Neural crest cell (in vitro differentiated cells): ENCODE measurements at places on chromosomes 11 and 22.

DNA sequence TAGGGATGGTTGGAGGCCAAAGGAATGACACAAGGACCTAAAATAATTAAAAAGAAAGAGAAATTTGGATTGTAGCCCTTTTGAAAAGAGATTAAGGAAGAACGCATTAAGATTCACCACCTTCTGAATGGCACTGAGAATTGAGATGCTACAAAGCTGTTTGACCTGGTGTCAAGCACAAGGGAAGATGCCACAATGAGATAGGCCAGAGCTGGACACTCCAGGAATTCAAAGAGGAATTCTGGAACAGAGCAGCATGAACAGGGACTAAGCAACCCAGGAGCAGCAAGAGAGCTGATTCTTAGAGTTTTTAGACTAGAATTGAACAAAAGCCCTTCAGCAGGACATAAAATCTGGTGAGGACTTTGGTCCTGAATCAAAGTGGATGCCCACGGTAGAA is 11.6 kb upstream of the CECR2 start:
- no peak for DNase-seq
- peaks cover 22% of the 10 kb centered on the region for H3K4me1 ChIP-seq
- no peak overlapping the region for H3K27ac ChIP-seq
- H3K27me3 ChIP-seq: no peaks in the 10 kb centered on the region
- no peaks in the 10 kb centered on the region for H3K36me3 ChIP-seq
- peak overlapping the region; percentile 1 for H3K4me3 ChIP-seq

- no peaks in the 10 kb centered on the region for H3K36me3 ChIP-seq
- no peaks in the 10 kb centered on the region for H3K27me3 ChIP-seq
- no peak overlapping the region for H3K27ac ChIP-seq
- no peak overlapping the region for H3K4me3 ChIP-seq
- H3K4me1 ChIP-seq: peaks cover 30% of the 10 kb centered on the region
Observed at GRCh38 chr11:19739872-19740271, 27.2 kb downstream of the NAV2 start.

DNA sequence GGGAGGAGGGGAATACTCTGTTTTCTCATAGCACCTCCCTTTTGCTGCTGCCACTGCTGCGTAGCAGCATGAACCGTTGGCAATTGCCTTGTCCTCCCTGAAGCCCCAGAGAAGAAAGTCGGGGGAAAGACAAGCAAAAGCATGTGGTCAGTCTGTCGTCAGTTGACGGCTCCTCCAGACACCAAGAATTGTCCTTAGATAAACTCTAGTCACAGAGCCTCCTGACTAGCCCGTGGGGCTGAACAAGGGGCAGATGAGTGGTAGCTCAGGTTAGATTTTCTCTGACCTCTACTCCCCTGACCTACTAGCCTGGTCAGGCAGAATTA is 126.4 kb upstream of the HSD17B12 start:
- no peak for DNase-seq
- peaks cover 65% of the 10 kb centered on the region for H3K4me1 ChIP-seq
- H3K27ac ChIP-seq: no peak overlapping the region
- no peaks in the 10 kb centered on the region for H3K27me3 ChIP-seq
- H3K4me3 ChIP-seq: peak overlapping the region; percentile 35

- peaks cover 35% of the 10 kb centered on the region for H3K4me1 ChIP-seq
- H3K27me3 ChIP-seq: no peaks in the 10 kb centered on the region
Observed at GRCh38 chr11:83285151-83285770, 906 bp downstream of the CCDC90B start.

DNA sequence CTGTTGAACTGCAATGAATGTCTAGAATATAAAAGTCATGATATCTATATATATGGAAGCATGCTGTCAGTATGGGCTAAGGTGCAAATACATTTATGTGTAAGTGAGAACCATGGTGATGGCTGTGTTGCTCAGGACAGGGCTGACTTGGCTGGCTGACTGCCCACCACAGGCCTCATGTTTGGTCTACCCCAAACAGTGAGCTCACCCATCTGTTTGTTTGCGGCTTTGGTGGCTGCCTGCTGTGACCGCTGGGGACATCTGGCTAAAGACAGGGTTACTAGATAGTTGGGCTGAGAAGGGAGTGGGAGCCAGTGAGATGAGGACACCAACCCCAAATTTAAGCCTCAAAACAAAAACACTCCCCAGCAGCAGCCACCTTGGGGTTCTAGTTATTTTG is 6.3 kb downstream of the CD44 start:
- no peak overlapping the region for H3K4me3 ChIP-seq
- H3K36me3 ChIP-seq: no peaks in the 10 kb centered on the region
- no peak overlapping the region for H3K27ac ChIP-seq

DNA sequence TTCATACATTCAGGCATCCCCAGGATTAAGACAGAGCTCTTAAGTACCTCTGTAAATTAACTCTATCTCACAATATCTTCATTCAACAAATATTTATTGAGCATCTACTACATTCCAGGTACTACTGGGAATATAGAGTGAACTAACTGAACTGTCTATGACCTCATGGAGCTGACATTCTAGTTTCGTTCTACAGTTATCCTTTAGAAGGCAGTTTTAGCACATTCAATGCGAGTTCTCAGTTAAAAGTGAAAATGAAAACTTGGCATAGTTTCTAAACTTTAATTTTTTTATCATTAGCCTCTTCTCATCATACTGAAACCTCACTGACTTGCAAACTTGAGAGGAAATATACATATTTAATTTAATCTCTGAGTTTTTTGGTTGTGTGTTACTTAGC is 10.7 kb upstream of the MS4A6E start:
- peaks cover 3% of the 10 kb centered on the region for H3K36me3 ChIP-seq
- DNase-seq: no peak
- H3K4me1 ChIP-seq: peaks cover 12% of the 10 kb centered on the region
- no peaks in the 10 kb centered on the region for H3K27me3 ChIP-seq
- H3K4me3 ChIP-seq: no peak overlapping the region

GRCh38 chr22:43342347-43343261 is 568 bp downstream of the SCUBE1 start:
- peaks cover 12% of the 10 kb centered on the region for H3K4me1 ChIP-seq
- H3K27ac ChIP-seq: no peak overlapping the region
- H3K4me3 ChIP-seq: peak overlapping the region; percentile 75
- no peak for DNase-seq
- H3K27me3 ChIP-seq: peaks cover 74% of the 10 kb centered on the region

- H3K27me3 ChIP-seq: no peaks in the 10 kb centered on the region
- H3K4me3 ChIP-seq: peak overlapping the region; percentile 33
- H3K4me1 ChIP-seq: peaks cover 54% of the 10 kb centered on the region
- peak overlapping the region; percentile 44 for H3K27ac ChIP-seq
Observed at GRCh38 chr11:13207665-13208594, 69.7 kb upstream of the BMAL1 start.

DNA sequence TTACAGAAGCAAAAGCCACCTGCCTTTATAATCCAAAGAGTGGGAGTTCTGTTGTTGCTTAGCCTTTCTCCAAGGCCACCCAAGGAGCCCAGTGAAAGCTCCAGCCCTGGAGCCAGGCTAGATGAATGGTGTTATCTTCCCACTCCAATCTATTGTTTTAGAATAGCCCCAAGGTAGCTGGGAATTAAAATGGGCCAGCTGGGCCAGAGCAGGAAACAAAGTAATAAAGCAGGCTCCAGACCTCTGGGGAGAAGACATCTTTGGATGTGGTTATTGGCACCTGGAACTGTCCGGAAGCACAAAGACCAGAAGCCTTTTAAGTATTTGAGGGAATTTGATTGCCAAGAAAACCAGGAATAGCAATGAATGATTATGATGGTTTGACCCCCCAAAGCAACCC is 8.8 kb downstream of the C11orf96 start:
- peaks cover 19% of the 10 kb centered on the region for H3K27me3 ChIP-seq
- H3K36me3 ChIP-seq: no peaks in the 10 kb centered on the region
- no peak for DNase-seq
- H3K4me1 ChIP-seq: peaks cover 8% of the 10 kb centered on the region
- H3K4me3 ChIP-seq: no peak overlapping the region
